NCI-H1436 (cell line): ENCODE measurements at places on chromosomes 11 and 22.
A peak's percentile ranks its signal among the peaks of the same experiment; 100 is the strongest.

DNA sequence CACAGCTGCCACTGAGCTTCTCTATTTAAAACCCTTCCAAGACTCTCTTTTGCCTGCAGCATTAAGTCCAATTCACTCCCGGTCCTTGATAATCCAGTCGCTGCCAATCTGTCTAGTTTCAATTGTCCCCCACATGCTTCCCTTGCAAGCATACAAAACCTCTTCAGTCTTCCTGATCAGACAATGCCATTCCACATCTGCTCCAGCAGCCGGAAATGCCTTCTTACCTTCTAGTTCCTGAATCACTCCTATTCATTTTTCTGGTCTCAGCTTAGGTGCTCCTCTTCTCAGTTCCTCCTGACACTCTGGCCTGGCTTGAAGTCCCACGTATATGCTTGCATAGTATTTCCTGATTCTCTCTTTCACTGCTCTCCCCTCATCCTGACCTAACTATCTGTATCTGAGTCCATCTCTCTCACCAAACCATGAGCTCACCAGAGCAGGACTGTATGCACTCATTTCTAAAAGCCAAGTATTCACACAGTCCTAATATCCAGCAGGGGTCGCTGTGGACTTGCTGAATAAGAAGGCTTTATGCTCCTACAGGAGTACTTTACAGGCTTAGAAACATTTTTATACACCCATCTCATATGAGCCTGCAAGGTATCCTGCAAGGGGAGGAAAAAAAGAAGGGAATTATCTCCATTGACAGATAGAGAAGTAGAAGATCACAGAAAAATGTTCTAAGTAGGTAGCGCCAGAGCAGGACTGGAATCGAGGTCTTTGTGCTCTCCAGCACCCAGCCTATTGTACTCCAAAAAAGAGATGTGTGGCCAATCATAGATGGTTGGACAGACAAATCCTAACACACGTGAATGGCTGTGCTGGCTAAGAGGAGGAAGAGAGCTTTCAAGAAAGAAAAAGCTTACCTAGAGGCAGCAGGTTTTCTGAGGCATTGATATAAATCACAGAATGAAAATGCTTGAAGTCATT, 19.2 kb downstream of the XRRA1 start:
- DNase-seq, result peak; percentile 79

GRCh38 chr22:43658823-43659222, 153.3 kb downstream of the EFCAB6 start:
- no peak for DNase-seq

GRCh38 chr22:32106930-32107329, 52.2 kb downstream of the C22orf42 start:
- no peak for DNase-seq

GRCh38 chr22:30014244-30014643, 66.0 kb upstream of the HORMAD2 start:
- DNase-seq, result no peak

GRCh38 chr22:37560608-37561211, 430 bp downstream of the CDC42EP1 start:
- DNase-seq, result no peak

DNA sequence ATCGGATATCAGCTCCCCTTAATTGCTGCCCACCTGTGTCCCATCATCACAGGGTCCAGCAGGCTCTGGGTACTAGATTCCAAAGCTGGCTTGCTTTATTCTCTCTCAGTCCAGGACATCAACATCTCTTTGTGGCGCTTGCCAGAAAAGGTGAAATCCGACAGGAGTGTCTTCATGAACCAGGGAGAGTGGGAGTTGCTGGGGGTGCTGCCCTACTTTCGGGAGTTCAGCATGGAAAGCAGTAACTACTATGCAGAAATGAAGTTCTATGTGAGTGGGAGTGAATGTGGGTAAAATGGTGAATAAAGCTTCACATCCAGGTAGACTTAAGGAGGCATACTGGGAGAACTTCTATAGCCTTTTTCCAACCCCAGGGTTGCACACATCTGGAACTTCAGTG, 11.0 kb downstream of the HTR3A start:
- DNase-seq, result no peak

GRCh38 chr11:69670158-69670845, 4.9 kb downstream of the LTO1 start:
- DNase-seq, result peak; percentile 59

- no peak for DNase-seq
Observed at GRCh38 chr11:18633256-18634139, 644 bp downstream of the SPTY2D1 start.

GRCh38 chr22:44426981-44427380, 71.1 kb downstream of the RTL6 start:
- DNase-seq, result no peak

DNA sequence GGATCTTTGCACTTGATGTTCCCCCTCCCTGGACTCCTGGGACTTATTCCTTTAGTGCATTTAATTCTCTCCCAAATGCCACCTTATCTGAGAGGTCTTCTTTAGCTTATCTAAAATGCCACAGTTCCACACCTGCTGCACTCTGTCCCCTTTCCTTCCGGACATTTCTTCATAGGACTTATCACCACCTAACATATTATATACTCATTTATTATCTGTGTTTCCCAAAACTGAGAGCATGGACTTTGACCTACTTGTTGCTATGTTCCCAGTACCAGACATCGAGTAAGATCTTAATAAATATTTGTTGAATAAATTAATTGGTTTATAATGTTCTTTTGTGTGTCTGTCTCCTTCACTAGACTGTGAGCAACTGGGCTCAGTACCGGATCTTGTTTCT, 585.3 kb downstream of the INSC start:
- DNase-seq, result no peak

DNA sequence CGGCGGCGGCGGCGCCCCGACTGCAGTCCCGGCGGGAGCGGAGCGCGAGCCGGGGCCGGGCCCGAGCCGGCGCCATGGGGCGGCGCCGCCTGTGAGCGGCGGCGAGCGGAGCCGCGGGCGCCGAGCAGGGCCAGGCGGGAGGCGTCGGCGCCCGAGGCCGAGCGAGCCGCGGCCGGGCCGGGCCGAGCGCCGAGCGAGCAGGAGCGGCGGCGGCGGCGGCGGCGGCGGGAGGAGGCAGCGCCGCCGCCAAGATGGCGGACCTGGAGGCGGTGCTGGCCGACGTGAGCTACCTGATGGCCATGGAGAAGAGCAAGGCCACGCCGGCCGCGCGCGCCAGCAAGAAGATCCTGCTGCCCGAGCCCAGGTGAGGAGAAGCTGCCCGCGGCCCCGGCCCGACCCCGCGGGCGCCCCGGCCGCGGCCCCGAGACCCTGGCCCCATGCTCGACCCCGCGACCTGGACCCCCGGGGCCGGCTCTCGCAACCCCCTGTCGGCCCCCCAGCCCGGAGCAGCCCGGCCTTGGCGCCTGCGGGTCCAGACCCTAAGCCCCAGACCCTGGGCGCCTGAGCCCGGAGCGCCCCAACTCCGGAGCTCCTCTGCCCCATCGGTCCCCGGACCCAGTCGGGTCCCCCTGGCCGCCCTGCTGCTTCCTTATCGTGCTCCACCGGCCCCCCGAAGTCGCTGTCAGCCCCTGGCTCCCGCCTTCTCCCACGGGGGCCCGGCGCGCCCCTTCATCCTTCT, at the start of gene GRK2:
Gene GRK2, plus strand, starts transcription at position 25 of the 739 bp plus-strand sequence. Its CDS starts 227 bp downstream, at position 252.
- DNase-seq, result no peak

- peak; percentile 50 for DNase-seq
Observed at GRCh38 chr22:26398741-26399153, 30.3 kb upstream of the ASPHD2 start.

DNA sequence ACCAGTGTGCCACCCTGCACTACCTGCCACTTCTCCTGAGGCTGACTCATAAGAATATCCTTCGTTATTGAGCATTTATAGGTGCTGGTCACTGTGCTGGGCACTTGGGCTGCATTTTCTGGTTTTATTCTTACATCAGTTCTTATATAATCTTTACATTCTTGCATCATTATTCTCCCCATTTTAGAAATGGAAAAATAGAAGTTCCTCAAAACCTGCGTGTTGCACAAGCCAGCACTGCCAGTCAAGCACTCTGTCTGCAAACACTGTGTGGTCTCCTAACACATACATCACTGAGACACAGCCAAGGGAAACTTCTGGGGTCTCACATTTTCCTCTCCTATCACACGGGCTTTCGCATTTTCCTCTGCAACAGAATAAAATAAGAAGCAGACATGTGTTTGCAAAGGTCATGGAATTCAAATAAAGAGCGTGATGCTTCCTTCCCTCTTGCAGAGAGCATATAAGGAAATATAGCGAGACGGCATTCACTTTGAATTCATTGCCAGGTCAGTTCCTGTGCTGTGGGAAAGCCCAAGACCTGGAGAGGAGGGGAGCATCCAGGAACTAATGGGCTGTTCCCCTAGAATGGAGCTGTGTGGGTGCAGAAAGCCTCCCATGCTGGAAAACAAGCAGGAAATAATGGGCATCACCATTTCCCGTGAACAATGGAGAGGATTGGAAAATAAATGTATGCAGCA, 73.9 kb upstream of the SEZ6L start:
- DNase-seq, result no peak

DNA sequence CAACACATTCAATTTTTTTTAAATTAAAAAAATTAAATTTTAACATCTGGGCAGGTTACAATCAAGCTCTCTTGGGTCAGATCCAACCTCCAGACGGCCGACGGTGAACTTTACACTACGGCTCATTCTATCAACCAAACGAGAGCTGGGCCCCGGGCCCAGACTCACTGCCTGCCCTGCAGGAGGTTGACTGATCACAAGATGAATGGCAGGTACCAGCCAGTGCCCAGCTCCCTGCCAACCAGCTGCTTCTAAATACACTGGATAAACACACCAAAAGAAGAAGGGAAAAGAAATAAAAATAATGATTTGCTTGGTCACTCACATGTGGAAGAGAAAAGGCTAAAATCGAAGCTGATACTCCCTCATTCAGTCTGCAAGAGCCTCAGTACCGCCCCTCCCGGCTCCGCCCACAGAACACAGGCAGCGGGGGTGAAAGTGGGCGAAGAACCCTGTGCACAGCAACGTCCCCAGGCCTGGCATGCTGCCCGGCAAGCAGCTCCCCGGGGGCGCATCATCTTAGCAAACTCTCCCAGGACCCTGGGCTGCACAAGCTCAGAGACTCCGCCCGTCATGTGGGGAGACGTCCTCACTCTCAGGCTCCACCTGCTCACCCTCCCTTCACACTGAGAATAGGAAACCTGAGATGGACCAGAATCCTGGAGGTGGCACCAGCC, 303.4 kb downstream of the SHANK2 start:
- DNase-seq, result peak; percentile 98

- DNase-seq, result no peak
Observed at GRCh38 chr22:42889304-42889703, 32.2 kb upstream of the ARFGAP3 start.

- no peak for DNase-seq
Observed at GRCh38 chr11:128483211-128483788, 104.1 kb downstream of the ETS1 start.
